NCI-H1105 treated with DMSO at 0.1 percent for 48 hours (cell line): ENCODE measurements at places on chromosomes 16 and 17.

GRCh38 chr16:13864689-13865088 lies 55.3 kb upstream of the ERCC4 start:
- DNase-seq: no peak

DNA sequence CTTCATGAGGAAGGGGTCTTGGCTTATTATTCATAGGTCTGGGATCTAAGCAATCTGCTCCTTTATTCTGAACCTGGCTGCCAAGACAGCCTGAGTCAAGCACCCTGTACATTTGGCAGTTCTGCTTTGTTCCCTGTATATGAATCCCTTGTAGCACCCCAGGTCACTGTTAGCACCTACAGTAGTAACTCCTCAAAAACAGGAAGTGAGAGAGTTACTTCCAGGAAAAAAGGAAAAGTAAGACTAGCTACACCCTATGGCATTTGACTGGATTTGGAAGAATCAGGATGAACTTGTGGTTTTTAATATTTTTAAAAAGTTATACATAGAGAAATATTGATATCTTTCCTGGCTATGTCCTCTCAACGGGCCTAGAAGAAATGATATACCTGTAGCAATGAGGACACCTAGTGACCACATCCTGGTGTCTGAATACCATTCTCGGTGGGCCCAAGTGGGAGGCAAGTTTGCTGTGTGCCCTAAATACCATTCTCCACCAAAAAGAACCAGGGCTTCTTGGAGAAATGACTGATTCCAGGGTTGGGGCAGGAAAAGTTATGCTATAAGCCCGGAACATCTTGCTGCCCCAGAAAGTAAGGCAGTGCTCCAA lies 9.9 kb downstream of the ANKRD40 start:
- DNase-seq: no peak

DNA sequence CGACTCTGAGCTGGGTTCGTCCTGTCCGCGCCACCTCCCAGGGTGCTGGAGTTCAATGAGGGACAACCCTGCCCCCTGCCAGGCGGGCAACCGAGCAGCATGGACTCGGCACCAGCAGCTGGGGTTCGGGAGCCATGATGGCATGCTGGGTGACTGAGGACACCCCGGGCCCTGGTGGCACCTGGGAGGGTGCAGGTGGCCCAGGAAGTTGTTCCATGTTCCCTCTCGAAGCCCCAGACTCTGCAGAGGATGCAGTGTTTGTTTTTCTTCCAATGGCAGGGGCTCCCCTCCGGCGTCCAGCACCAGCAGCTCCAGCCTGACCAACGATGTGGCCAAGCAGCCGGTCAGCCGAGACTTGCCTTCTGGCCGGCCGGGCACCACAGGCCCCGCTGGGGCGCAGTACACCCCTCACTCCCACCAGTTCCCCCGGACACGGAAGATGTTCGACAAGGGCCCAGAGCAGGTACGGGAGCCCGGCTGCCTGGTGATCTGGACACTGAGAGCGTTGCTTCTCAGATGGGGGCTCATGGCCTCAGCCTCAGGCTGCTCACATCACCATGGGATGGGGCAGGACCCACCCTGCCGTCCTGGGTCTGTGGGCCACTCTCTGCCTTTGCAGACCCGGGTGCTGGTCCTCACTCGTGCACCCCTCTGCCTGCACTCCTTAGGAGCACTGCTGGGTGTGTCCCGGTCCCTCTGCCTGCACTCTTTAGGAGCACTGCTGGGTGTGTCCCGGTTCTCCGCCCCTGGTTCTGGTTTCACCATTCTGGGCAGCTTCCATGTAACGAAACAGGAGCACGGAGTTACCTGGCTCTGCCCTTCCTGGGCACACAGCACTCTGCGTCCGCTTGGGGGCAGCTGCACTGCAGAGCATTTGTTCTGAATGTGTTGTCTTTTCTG lies 68.2 kb upstream of the CHMP6 start:
- DNase-seq: no peak

DNA sequence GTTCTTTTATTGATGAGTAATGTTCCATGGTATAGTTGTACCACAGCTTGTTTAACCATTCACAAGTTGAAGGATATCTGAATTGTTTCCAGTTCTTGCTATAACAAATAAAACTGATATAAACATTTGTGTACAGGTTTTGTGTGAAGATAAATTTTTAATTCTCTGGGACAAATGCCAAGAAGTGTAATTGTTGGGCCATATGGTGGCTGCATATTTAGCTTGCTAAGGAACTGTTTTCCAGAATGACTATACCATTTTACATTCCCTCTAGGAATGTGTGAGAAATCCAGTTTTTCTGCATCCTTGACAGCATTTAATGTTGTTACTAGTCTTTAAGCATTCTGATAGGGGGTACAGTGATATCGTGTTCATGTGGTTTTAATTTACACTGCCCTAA lies 368.5 kb downstream of the KIF2B start:
- DNase-seq: no peak

DNA sequence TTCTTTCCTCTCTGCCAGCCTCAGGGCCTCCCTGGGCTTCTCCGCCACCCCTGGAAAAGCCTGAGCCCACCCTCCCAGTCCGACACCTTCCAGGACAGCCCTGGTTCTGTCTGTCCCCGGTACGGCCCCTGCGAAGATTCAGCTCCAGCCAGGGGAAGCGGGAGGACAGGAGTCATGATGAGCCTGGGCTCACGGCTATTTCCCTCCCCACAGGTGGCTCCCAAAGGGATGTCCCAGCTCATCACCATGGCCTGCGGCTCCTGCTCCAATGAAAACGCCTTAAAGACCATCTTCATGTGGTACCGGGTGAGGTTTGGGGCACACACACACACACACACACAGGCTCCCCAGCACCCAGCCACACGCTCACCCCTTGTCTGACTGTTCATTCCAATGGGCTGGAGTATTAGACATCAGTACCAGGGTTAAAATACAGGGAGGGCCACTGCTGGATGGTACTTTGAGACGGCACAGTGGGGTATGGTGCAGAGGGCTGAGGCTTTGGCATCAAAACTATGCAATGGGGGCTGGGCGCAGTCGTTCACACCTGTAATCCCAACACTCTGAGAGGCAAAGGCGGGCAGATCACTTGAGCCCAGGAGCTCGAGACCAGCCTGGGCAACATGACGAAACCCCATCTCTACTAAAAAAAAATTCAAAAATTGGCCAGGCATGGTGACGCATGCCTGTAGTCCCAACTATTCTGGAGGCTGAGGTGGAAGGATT lies 32.8 kb downstream of the TMEM186 start:
- DNase-seq: no peak

DNA sequence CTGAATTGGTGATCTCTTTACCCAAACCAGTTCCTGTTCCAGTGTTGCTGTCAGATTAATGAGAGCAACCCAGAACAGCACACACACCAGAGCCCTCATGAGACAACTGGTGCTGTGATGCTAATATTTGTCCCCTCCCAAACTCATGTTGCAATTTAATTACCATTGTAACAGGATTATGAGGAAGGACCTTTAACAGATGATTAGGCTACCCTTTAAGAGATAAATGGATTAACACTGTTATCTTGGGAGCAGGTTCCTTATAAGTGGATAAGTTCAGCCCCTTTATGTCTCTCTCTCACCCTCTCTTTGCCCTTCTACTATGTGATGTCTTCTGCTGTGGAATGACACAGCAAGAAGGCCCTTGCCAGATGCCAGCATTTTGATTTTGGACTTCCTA lies 1.1 kb upstream of the CCDC182 start:
- DNase-seq: no peak

- DNase-seq: no peak
These were observed 34.1 kb upstream of the WWOX start for GRCh38 chr16:78065319-78065718.

GRCh38 chr17:5299383-5299782 lies 17.3 kb downstream of the RABEP1 start:
- no peak for DNase-seq

DNA sequence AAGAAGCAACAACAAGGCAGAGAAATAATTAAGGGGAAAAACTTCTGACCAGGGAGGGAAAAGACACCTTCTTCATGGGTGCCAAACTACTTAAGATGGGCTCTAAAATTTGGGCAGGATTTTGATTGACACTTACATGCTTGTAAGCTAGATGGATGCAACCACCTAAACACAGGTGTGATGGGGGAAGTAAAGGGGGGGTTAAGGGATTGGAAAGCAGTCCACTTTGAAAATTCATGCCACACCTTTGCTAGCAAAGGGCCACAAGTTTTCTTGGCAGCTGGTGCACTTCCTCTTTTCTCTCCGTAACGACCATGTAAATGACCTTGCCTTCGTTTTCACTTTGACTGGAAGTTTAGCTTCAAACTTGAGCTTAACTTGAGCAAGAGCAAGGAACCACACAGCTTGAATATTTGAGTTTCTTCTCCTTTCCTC lies 14.3 kb upstream of the PRKAR1A start:
- DNase-seq: no peak

DNA sequence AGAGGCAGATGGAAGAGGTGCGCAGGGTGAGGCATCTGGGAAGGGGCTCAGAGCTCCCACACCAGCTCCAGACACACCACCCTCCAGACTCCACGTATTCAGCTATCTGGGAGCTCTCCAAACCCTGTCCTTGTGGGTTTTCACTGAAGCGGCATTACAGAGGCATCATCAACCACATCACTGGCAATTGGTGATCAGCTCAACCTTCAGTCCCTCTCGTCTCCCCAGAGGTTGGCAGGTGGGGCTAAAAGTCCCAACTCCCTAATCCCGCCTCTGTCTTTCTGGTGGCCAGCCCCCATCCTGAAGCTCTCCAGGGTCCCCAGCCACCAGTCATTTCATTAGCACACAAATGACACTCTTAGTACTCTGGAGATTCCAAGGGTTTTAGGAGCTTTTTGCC lies 123.9 kb downstream of the KCNJ12 start:
- DNase-seq: no peak

GRCh38 chr17:31524926-31525800 lies 133.7 kb downstream of the RAB11FIP4 start:
- peak; percentile 36 for DNase-seq

- peak; percentile 89 for DNase-seq
These were observed 3.9 kb downstream of the GNAO1 start for GRCh38 chr16:56195151-56195550.

- no peak for DNase-seq
These were observed 88.2 kb upstream of the CACNG5 start for GRCh38 chr17:66746736-66747135.

GRCh38 chr16:56389554-56389953 lies 35.8 kb downstream of the AMFR start:
- DNase-seq: no peak

DNA sequence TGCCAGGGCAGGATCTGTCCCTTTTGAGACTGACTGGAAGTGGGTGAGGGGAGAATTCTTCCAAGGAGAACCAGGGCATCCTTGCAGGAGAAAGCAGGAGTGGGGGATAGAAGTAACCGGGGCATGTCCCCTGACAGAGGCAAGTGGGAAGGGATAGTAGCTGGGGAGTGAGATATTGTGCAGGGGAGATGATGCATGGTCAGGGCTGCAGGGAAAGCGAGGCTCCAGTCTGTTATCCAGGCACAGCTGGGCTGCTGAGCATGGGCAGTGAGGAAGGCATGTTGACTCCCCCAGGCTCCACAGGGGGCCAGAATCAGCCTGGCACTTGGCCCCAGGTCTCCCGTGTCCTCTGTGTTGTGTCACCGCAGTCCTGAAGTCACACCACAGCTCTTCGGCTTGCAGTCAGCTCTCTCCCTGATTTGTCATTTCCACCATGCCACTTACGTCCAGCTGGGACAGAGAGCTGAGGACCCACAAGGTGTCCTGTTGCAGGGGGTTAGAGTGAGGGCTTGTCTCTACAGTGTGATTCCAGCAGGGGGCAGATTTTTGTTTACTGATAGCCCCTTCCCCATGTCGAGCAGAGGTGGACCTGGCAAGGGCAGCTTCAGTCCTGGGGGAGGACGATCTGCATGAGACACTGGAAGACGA lies 40.9 kb downstream of the B9D1 start:
- DNase-seq: no peak

GRCh38 chr16:57764341-57765159 lies 29.0 kb downstream of the KATNB1 start:
- no peak for DNase-seq

DNA sequence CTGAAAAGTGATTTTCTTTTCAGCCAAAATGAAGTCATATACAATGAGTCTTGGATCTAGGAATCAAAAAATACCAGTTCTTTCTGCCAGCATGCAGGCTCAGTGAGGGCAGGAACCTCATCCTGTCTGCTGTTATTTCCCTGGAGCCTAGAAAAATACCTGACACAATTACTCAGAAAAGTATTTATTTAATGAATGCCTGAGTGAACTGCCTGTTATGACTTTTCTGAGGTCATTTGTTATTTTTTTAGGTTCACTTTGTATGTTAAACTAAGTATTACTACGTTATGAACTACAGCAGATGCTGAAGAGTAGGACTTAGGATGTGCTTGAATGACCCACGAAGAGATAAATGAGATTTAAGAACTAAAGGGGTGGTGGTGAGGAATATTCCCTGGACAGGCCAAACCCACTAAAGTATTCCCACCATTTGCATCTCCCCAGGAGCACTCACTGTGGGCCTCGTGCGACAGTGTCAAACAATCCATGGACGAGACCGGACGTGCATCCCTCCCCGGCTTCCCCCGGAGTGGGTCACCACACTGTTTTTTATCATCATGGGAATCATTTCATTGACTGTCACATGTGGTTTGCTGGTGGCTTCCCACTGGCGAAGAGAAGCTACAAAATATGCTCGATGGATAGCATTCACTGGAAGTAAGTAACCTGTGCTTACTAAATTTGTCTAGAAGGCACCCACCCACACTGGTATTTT lies 17.1 kb upstream of the VWA3A start:
- DNase-seq: no peak

GRCh38 chr17:34764716-34765115 lies 185.3 kb downstream of the TMEM132E start:
- no peak for DNase-seq

DNA sequence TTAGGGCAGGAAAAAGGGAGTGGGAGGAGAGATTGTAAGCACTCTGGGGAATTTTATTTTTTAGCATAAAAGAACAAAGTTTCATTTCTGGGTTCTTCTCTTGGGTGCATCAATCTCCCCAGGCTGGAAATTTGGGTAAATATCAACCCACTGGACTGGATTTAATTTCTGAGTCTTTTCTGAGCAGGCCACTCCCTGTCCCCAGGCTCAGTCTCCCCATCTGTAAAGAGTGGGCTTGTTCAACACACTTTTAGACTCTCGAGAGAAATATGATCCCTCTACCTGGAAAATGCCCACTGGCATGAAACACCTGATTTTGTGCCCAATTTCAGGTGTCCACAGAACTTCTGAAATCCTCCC lies 617 bp upstream of the VTN start:
- DNase-seq: no peak

DNA sequence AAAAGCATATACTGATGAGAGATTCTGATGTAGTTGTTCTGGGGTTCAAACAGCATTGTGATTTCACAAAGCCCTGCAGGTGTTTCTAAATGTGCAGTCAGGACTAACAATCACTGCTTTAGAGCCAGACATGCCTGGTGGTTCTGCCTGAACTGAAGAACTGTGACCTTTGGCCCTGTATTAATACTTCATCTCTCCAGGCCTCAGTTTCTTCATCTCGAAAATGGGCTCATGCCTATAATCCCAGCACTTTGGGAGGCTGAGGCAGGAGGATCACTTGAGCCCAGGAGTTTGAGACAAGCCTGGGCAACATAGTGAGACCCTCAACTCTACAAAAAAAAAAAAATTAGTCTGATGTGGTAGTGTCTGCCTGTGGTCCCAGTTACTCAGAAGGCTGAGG lies 3.9 kb downstream of the DNAI2 start:
- DNase-seq: no peak

GRCh38 chr17:3535253-3535995 lies 22.2 kb downstream of the TRPV3 start:
- peak; percentile 29 for DNase-seq
